Activated naive CD4-positive, alpha-beta T cell treated with Interleukin-2 at 50 U/mL for 16 hours (primary cell): ENCODE measurements at places on chromosomes 16 and 17.

GRCh38 chr16:11475896-11476630 is 110.7 kb downstream of the LITAF start:
- no peak for DNase-seq

DNA sequence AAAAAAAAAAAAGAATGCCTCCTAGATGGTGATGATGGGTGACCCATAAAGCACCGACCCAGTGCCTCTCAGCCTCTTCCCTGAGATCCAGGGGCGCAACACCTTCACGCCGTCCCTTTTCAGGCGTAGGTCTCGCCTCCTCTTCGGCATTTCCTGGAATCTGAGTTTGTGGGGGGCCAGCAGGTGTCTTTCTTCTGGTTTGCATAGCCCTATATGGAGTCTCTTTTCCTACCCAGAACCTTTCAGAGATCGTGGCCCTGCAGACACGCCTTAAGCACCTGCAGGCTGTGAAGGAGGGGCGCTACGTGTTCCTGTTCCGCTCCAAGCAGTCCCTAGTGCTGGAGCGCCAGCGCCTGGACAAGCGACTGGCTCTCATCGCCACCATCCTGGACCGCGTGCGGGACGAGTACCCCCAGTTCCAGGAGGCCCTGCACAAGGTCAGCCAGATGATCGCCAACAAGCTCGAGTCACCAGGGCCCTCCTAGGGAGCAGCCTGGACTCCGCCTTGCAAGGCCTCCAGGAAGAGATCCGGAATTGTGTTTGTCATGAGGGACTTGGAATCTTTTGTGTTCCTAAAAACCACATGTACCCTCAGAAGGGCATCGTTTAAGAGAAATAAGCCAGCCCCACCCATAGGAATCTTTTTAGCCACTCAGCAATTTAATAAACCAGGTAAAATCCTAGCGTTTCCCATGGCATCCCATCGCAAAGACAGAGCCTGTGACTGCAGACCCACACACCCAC is 1.9 kb upstream of the GAA start:
- no peak for DNase-seq

GRCh38 chr17:7715936-7716886 is 1.3 kb upstream of the DNAH2 start:
- DNase-seq: no peak

DNA sequence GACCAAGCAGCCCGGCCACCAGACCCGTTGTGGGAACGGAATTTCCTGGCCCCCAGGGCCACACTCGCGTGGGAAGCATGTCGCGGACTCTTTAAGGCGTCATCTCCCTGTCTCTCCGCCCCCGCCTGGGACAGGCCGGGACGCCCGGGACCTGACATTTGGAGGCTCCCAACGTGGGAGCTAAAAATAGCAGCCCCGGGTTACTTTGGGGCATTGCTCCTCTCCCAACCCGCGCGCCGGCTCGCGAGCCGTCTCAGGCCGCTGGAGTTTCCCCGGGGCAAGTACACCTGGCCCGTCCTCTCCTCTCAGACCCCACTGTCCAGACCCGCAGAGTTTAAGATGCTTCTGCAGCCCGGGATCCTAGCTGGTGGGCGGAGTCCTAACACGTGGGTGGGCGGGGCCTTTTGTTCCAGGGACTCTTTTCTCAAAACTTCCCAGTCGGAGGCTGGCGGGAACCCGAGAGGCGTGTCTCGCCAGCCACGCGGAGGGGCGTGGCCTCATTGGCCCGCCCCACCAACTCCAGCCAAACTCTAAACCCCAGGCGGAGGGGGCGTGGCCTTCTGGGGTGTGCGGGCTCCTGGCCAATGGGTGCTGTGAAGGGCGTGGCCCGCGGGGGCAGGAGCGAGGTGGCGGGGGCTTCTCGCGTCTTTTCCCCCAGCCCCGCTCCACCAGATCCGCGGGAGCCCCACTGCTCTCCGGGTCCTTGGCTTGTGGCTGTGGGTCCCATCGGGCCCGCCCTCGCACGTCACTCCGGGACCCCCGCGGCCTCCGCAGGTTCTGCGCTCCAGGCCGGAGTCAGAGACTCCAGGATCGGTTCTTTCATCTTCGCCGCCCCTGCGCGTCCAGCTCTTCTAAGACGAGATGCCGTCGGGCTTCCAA is at the start of gene SLC2A4:
SLC2A4 (plus strand) TSS at position 645 of the 879 bp plus-strand sequence; CDS start at position 862, 217 bp downstream.
- DNase-seq: peak; percentile 87

DNA sequence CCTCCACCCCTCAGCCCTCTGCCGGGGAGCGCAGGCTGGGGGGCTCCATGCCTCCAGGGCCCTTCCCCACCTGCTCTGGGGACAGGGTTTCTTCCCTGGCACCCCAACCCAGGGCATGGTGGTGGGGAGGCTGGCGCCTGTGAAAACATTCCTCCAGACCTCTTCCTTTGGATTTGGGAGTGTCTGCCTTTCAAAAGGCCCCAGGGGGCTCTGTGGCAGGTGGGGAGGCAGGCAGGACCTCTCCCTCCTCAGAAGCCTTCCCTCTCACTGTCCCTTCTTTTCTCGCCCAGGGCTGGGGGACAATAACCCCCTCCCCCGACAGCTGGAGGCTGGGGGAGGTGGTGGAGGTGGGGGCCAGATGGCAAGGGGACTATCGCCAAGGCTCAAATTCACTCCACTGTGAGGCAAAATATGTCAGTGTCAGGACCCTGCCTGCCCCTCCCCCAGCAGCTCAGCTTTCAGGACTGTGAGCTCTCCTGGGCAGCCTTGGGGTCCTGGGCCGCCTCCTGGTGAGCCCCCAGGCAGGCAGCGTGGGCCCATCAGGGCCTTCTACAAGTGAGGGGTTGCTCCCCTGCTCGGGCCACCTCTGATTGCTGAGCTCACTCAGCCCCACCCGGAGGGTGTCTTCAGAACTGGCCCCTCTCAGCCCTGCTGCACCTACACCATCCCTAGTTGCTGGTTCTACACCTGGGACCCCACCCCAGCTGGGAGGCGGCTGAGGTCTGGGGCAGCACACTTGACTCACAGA is 1.8 kb downstream of the CDH15 start:
- no peak for DNase-seq

DNA sequence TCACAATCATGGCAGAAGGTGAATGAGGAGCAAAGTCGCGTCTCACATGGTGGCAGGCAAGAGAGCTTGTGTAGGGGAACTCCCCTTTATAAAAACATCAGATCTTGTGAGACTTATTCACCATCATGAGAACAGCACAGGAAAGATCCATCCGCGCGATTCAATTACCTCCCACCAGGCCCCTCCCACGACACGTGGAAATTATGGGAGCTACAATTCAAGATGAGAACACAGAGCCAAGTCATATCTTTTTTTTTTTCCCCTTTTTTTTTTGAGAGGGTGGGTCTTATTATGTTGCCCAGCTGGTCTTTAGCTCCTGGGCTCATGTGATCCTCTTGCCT is 60.0 kb downstream of the RPTOR start:
- peak; percentile 24 for DNase-seq

GRCh38 chr17:55865072-55865762 is 114.4 kb downstream of the PCTP start:
- no peak for DNase-seq

DNA sequence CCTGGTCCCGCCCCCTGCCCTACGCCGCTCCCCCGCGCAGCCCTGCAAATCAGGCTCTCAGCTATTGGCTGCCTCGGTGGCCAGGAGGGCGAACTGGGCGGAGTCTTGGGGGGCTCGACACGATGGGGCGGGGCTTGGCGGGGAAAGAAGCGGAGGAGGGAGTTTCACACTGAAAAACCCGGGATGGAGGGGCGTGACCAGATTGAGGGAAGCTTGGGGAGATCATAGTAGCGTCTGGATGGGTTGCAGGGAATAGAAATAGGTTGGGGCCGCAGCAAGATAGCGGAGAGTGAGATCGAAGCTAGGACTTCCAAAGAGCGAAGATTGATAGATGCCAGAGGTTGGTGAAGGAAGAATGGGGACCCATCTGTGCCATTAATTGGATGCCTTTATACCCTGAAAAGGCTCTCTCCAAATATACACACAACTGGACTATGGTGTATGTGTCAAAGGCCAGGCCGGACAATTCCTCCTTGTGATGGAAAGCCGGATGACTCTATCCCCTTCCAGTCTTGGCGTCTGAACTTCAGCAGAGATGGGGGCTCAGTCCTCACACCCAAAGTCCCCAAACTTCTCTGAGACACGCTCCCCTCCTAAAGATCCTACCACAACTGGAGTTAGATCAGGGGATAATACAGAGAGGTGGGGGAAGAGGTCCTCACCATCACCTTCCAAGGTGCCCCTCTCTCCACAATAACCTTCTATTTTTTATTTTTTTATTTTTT is 376 bp upstream of the STAC2 start:
- peak; percentile 43 for DNase-seq

DNA sequence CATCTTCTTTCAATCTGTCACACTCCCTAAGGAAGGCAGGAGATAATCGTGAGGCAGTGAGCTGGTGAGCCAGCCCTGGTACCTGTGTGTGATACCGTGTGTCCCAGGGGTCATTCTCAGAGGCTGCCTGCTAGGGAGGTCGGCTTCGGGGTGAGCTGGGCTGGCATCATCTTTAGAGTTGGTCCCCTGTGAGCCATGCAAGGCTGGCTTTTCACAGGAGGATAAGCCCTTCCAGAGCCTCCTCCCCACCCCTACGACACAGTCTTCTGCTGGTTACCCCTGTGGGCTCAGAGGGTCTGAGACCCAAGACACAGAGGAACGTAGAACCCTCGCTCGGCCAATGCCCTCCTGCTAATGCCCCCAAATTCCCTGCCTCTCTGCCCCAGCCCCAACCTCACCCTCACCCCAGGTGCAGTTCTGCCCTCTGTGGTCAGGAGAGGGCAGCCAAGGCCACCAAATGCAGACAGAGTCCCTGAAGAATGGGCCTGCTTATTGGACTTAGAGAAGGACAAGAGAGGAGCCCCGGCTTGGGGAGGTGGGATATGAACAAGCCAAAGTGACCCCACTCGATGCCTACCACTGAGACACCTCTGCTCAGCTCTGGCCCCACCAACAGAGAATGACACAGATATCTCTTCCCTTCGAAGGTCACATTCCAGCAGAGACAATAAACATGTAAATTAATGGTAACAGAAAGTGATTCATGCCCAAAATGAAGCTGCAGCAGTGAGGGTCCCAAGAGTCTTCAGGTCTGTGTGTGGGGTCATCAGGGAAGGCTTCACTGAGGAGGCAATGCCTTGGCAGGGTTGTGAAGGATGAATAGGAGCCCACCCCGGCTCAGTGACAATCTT is 80.8 kb upstream of the CCL1 start:
- DNase-seq: no peak

GRCh38 chr17:6398955-6399354 is 36.0 kb downstream of the AIPL1 start:
- no peak for DNase-seq

DNA sequence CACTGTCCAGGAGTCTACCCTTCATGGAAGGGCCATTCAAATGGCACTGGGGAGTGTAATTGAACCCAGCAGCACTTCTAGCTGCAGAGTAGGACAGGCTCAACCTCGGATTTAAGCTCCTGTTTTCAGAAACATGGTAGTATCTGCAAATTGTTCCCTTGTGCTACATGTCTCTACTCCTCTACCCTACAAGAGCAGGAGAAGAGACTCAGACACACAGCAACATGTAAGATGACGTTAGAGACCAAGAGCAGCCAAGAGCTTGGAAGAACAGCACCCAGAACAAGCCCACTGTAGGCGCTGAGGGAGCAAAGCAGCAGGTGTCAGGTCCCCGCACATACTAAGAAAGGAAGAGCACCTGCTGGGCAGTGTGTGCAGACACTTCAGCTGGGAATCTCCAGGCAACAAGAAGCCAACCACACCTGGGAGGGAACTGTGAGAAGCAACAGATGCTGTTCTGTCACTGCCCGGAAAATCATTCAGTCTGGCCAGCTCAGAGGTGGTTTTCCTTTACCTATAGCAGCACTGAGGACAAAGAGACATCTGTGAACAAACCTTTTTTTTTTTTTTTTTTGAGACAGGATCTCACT is 35.6 kb upstream of the MNT start:
- DNase-seq: no peak

DNA sequence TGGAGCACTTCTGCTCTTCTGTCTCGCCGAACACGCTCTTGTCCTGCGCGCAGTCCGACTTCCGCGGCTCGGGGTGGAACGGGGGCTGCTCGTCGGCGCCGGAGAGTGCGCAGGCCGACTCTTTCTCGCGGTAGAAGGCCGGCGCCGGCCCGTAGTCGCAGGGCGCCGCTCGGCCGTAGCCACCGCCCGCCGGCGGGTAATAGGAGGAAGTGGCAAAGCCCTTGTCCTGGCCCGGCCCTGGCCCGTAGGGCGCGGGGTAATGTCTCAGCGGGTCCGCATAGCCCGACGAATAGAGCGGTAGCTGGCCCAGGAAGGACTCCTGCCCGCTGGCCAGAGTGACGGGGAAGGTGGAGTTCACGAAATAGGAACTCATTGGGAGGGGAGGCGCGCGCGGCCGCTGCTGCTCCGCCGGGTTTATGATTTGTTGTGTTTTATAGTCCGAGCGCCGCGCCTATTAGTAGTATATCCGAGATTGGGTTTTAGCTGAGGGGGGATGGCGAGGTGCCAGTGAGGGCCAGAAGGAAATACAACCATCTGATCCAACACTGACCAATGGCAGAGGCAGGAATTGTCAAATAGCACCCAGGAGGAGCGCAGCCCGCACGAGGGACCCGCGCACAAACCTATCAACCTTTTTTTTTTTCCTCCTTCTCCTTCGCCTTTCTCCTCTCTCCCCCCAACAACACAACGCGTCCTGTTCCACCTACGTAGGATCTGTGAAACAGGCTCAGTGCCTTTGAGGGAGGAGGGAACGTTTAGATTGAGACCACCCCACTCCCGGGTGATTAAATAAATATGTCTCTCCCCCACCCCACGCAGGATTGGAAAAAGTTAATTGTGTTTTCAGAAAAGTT is 4.4 kb upstream of the HOXB5 start:
- peak; percentile 42 for DNase-seq

- DNase-seq: no peak
These were observed 55.5 kb upstream of the IRX3 start for GRCh38 chr16:54341892-54342776.
